ENCODE measurements at places on chromosomes 3 and 15.

DNA sequence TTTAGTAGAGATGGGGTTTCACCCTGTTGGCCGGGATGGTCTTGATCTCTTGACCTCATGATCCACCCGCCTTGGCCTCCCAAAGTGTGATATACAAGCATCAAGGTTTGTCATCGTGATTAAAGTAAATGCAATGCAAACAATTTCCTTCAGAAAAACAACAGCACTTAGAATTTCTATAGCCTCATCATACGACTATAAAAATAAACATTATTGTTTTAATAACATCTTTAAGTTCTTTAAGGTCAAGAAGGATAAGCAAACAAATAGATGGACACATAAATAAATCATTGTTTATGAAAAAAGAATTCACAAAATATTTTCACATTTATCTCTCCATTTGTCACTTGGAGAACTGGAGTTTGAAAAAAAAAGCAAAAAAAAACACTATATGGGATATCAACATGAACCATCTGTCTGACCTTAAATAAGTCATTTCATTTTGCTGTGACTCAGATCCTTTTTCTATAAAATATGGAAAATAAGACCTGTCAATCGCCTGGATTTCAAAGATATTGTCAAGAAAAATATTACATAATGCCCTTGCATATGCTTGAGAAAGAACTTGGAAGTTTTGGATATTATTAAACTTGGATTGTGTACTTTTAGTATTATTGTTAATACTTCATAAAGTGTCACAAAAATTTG is 642.0 kb upstream of the KCNMB2 start:
- no peak for DNase-seq

- DNase-seq: no peak
These were observed 182.4 kb downstream of the ANXA2 start for GRCh38 chr15:60215225-60215963.

GRCh38 chr15:64894395-64895056 is 17.2 kb upstream of the ANKDD1A start:
- peak; percentile 87 for DNase-seq

- DNase-seq: peak; percentile 77
These were observed 78.9 kb downstream of the FAM81A start for GRCh38 chr15:59516655-59517461.

All from B cell (primary cell).